ENCODE measurements at places on chromosomes 2 and 18.
A peak's percentile ranks its signal among the peaks of the same experiment; 100 is the strongest.

GRCh38 chr2:216348756-216349308, 23.5 kb downstream of the MARCHF4 start:
- no peak for DNase-seq

DNA sequence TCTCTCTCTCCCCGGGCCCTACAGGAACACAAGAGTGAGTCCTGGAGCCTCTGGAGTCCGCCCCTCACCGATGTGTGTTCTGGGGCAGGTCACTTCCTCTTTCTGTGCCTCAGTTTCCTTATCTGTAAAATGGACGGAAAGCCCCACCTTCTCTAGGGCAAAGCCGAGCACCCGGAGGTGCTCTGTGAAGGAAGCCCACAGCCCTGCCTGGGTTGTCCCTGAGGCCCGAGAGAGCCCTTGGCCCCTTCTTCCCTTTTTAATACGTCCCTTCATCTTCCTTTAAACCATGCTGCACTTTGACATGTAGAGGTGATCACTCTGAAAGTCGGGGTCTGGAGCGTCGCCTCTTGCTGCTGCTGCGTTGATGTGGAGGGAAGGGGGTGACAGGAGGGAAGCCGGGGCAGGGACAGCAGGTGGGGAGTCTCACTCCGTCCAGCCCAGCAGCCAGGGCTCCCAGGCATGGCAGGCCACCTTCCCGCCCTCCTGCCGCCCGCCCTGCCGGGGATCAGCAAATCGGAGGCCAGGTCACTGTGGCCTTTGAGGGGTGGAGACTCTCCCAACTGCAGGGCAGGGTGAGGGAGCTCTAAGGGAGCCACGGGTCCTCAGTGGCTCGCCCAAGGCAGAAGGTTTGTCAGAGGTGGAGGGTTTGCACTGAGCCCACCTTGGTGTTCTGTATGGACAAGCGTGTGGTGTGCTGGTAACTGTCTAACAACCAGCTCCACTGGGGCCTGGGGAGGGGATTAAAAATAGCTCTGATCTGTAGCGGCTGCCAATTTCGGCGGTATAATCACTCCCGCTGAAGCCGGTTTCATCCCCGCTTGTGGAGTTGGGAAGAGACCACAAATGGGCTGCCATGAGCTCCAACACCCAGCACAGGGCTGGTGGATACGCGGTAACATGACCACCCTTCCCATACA, 135.9 kb upstream of the ID2 start:
- DNase-seq = no peak

DNA sequence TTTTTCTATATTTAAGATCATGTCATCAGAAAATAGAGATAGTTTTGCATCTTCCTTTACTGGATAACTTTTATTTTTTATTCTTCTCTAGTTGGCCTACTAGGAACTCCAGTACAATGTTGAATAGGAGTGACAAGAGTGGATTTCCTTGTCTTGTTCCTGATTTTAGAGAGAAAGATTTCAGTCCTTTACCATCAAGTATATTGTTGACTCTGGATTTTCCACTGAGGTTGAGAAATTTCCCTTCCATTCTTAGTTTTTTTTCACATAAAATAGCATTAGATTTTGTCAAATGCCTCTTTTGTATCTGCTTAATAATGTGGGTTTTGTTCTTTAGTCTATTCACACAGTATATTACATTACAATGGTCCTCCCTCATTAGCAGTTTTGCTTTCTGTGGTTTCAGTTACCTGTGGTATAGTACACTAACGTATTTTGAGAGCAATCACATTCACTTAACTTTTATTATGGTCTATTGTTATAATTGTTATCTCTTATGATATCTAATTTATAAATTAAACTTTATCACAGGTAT, 105.5 kb downstream of the THADA start:
- DNase-seq = no peak

- DNase-seq = no peak
Observed at GRCh38 chr2:174590928-174591648, 6.5 kb downstream of the WIPF1 start.

GRCh38 chr2:40488101-40488601, 36.3 kb upstream of the SLC8A1 start:
- DNase-seq = no peak

GRCh38 chr2:57876313-57876712, 170.3 kb upstream of the VRK2 start:
- no peak for DNase-seq

DNA sequence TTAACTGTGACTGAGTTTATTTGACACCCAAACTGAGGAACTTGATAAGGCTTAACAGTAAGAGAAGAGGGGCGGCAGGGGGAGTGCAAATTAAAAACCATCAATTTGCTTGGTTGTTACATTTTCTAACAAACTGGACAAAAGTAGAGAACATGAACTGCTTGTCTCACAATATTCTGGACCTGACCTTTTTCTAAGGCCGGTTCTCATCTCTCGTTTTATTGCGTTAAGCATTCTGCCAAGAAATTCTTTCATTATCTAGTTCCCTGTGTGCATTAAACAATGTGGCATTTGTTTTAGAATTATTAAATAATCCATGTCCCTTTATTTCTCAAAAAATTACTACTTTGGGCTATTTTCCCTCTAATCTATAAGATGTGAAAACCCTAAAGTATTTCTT, 565.2 kb upstream of the PKDCC start:
- DNase-seq = no peak

- no peak for DNase-seq
Observed at GRCh38 chr18:79853303-79853992, 55.7 kb downstream of the KCNG2 start.

DNA sequence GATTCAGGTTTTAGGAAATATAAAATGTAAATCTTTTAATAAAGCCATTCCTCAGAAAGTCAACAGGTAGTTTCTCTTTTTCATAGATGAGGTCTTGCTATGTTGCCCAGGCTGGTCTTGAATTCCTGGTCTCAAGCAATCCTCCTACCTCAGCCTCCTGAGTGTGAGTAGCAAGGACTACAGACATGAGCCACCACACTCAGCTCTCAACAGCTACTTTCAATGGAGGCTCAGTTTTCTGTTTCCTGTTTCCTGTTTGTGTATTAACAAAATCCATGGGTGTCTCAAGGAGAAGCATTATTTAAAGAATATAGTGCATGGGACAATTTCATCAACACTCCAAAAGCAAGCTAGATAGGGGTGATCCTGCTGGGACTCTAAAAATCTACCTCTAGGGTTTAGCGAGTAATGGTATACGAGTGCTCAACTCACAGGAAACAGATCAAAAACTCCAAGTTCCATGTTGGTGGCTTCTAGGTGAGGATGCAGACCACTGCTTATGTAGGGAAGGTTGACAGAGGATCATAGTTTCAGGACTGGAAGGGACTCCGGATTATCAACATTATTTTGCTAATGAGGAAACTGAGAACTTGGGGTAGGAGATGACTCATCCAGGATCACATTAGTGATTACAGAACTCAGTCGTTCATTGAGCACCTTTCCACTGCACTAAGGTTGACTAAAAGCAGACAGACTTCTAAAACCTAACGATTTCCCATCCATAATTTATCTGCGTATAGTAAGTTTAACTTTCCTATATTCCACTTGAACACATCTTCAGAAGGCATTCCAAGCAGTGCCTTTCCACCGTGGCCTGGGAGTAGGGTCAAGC, 61.7 kb upstream of the WIPF1 start:
- no peak for DNase-seq

GRCh38 chr2:40118622-40119021, 333.3 kb downstream of the SLC8A1 start:
- no peak for DNase-seq

GRCh38 chr2:39622860-39623259, 42.9 kb upstream of the TMEM178A start:
- DNase-seq = no peak

- DNase-seq = no peak
Observed at GRCh38 chr2:150066490-150066889, 421.0 kb downstream of the RND3 start.

- DNase-seq = no peak
Observed at GRCh38 chr2:159939946-159940345, 122.5 kb downstream of the PLA2R1 start.

GRCh38 chr2:230885463-230886130, 20.9 kb downstream of the ITM2C start:
- DNase-seq = peak; percentile 62

- DNase-seq = no peak
Observed at GRCh38 chr18:27581296-27581904, 396.3 kb upstream of the CHST9 start.

- DNase-seq = no peak
Observed at GRCh38 chr2:6970551-6970950, 53.3 kb downstream of the RNF144A start.

- no peak for DNase-seq
Observed at GRCh38 chr18:8812631-8813030, 107.3 kb downstream of the MTCL1 start.

DNA sequence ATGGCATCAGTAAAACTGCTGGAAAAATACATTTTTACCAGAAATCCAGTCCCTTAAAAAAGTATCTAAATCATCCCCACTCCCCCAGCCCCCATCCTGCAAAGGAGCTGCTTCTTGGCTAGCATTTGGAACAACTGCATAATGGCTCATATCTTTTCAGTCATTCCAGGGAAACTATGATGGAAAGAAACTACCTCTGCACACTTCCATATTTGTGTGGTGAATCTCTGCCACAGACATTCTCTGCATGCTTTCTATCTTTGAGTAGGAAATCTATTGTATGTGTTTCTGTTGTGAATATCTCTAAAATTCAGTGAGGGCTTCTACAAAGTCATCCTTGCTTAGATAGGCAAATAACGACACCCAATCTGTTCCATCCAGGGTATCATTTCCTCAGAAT, 632.3 kb downstream of the LRP1B start:
- no peak for DNase-seq

DNA sequence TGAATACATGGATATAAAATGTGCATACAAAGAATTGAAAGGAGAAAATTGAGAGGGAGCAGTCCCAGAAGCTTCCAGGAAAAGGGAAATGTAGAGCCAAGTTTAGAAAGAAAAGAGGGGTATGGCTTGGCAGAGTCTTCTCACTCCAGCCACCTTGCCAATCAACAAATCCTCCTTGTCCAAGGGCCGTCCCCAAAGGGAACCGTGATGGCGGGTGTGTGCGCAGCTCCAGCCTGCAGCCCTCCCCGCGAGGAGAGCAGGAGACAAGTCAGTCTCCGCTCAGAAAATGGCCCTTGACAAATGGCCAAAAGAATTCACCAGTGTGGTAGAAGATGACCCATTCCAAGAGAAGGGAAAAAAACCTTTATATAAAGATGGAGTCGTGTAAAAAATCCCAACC, 448.3 kb upstream of the POU3F3 start:
- no peak for DNase-seq

DNA sequence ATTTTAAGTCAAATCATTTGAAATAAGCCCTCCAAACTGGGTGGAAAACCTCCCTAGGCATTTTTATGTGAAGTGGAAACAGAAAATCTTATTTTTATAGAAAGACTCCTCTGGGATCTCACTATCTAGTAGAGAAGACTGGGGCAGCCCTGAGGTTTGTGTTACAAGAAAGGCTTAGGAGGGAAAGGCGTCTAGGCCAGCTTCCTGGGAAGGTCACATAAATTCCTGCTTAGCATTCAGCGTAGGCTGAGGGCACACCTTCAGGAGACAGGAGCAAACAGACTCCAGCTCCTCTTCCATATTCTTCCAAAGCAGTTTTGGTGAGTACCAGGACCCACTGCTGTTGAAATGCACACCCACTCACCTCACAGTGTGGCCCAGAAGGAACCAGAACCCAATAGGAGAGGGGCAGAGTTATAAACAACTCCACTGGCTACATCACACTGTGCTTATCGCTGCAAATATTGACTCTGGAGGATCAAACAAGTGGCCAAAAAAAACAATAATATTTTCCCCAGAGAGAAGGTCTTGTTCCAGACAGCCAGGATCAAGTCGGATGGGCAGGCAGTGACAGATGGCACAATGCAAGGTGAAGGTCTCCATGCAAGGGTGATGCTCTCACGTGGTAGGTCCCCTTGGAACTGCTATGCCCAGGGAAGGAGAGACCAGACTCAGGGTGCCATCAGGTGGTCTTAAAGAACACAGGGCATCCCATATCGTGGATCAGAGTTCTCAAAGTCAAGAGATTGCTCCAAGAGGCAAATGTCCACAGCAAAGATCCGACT, 17.7 kb upstream of the IGFBP2 start:
- no peak for DNase-seq

GRCh38 chr2:217467331-217467730, 535.5 kb downstream of the TNS1 start:
- no peak for DNase-seq

DNA sequence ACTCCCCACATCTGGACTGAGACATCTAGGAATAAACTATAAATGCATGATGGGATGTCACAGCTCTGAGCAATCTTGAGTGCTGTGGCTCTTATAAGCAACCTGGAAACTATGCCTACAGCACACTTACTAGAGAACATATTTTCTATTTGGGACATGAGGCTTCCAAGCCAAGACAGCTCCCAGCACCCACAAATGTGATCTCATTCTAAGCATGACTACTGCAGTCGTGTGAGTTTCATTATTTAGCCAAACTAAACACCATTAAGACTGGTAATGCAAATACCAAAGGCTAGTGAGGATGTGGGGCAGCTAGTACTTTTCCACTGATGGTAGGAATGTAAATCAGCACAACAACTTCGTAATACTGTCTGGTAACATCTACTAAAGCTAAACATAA, 72.5 kb downstream of the RTTN start:
- DNase-seq = no peak

GRCh38 chr2:127175041-127175721, 44.9 kb downstream of the CYP27C1 start:
- DNase-seq = peak; percentile 13

DNA sequence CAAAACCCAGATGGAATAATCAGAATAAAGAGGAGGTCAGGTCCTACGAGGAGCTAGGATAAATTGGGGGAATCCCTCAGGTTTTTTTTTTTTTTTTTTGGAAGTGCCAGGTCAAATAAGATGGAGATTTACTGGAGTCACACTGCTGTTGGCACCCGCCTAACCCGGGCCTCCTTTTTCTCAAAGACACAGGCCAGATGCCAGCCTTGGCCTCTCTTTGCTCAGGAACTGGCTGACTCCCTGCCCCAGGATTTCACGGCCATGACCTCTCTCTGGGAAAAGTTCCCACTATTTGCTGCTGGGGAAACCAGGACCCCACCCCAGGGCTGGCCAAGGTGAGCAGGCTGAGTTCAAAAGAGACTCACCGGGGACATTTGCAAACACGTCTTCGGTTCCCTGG, 2.5 kb downstream of the CD8A start:
- DNase-seq = no peak

DNA sequence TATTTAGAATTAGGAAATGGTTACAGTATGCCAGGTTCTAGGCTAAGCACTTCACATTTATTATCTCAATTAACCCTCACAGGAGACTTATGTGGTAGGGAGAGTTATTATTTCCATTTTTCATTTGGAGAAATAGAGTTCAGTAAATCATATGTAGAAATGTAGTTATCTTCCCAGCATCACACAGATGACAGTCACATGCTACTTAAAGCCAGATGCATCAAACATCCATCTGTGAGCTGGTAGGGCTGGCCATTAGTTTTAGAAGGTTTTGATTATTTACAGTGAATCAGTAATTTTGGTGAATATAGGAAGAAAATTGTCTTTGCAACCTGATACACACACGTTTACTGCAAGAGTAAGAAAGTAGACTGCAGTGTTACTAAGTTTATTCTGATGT, 97.9 kb downstream of the RIT2 start:
- no peak for DNase-seq

GRCh38 chr2:3475771-3476170, 43.6 kb downstream of the ADI1 start:
- DNase-seq = no peak

GRCh38 chr2:209382775-209383174, 41.1 kb upstream of the MAP2 start:
- no peak for DNase-seq

All from amygdala (tissue), 56 donors.